ENCODE measurements at places on chromosomes 1 and 21. TPM values are rescaled to one million over a fixed set of nuclear protein-coding genes. Genes with fewer than 3 reads are reported as not detected.

USH2A gene
- not detected for total RNA-seq

TSPAN1 gene
- 0.34 TPM for total RNA-seq

- no peak for DNase-seq
Measured at GRCh38 chr1:68301471-68302001, 69.2 kb upstream of the WLS start.

S100A8 gene
- not detected for total RNA-seq

GRCh38 chr1:78491451-78492071 lies 787 bp downstream of the PTGFR start:
- DNase-seq = no peak

GRCh38 chr1:213051881-213052202 lies 801 bp downstream of the RPS6KC1 start:
- no peak for DNase-seq

- no peak for DNase-seq
Measured at GRCh38 chr1:82759035-82759434, 958.3 kb downstream of the ADGRL2 start.
